Type B pancreatic cell (in vitro differentiated cells): ENCODE measurements at places on chromosomes 3 and 15. TPM values are rescaled to one million over a fixed set of nuclear protein-coding genes. Genes with fewer than 3 reads are reported as not detected.

Gene STRC
- 0.77 and 1.2 TPM in 2 replicates for total RNA-seq

DNA sequence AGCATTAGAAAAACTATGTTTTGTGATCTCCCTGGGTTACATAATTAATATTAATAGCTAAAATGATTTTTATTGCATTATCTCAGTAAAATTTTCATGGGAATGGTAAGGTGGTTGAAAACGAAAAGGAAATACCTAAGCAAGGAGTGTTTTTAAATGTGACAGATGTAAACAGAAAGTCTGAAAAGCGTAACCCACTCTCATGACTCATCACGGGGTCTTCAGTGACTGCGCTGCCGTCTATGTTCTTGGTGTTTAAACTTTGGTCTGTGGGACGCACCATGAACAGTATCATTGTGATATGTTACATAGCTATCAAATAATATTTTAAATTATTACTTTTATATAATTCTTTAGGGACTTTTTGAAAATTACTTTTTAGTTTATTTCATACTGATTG, 19.8 kb downstream of the LRCH3 start:
- H3K27ac ChIP-seq, result no peak overlapping the region
- H3K4me1 ChIP-seq, result peaks cover 19% of the 10 kb centered on the region
- DNase-seq, result no peak
- H3K27me3 ChIP-seq, result no peaks in the 10 kb centered on the region
- peaks cover 5% of the 10 kb centered on the region for H3K36me3 ChIP-seq

Gene ZNF445
- total RNA-seq, result 24.8 and 41.5 TPM in 2 replicates

GRCh38 chr3:112785321-112786001, 61.2 kb downstream of the CD200R1L start:
- no peaks in the 10 kb centered on the region for H3K36me3 ChIP-seq
- H3K4me1 ChIP-seq, result peaks cover 5% of the 10 kb centered on the region
- no peak overlapping the region for H3K4me3 ChIP-seq
- no peaks in the 10 kb centered on the region for H3K27me3 ChIP-seq
- no peak overlapping the region for H3K27ac ChIP-seq

Gene HHLA2
- 2.3 and 3.9 TPM in 2 replicates for total RNA-seq

DNA sequence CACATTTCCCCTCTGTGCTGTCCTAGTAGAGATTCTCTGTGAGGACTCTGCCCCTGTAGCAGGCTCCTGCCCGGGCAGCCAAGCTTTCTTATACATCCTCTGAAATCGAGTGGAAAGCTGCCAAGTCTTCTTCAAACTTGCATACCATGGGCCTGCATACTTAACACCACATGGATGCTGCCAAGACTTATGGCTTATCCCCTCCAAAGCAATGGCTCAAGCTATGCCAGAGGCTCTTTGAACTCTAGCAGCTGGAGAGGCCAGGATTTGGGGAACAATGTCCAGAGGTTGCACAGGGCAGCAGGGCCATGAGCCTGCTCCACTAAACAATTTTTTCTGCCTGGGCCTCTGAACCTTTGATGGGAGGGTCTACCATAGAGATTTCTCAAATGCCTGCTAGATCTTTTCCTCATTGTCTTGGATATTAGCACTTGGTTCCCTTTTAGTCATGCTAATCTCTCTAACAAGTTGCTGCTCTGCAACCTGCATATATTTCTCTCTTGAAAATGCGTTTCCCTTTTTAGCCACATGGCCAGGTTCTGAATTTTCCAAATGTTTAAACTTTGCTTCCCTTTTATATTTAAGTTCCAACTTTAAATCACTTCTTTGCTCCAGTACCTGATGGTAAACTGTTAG, 6.1 kb upstream of the PLSCR4 start:
- no peaks in the 10 kb centered on the region for H3K4me1 ChIP-seq
- H3K36me3 ChIP-seq, result no peaks in the 10 kb centered on the region
- H3K27ac ChIP-seq, result no peak overlapping the region
- no peak overlapping the region for H3K4me3 ChIP-seq
- DNase-seq, result no peak

DNA sequence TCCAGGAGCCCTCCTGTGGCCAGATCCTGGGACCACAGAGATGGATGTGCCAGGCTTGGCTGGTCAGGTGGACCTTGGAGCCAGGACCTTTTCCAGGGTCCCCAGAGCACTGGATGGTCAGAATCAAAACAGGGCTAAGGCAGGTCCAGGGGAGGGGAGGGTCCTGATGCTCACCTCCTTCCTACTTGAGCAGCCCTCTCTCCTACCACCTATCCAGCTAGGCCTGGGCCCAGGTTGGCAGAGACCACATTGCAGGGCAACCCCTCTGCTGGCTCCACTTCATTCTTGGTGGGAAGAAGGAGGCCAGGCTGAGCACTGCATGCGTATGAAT, 28.5 kb upstream of the SFMBT1 start:
- DNase-seq, result no peak
- no peaks in the 10 kb centered on the region for H3K36me3 ChIP-seq
- peaks cover 7% of the 10 kb centered on the region for H3K4me1 ChIP-seq
- H3K27me3 ChIP-seq, result peaks cover 7% of the 10 kb centered on the region

DNA sequence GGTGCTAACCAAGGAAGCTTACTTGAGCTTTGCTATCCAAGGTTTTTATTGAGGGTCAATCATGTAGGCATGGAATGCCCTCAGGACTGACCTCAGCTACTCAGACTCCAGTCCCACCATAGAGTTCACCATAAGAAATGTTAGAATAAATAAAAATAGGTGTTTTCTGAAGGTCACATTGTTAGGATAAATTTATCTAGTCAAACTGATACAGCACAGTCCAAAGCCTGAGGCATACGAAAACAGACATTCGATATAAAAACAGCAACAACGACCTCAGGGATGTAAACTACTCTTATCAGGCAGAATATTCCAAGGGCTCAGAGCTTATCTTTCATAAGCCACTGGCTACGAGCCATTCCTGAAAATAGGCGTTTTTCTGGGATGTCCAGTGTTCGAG, 690.6 kb downstream of the MCTP2 start:
- no peaks in the 10 kb centered on the region for H3K36me3 ChIP-seq
- no peak overlapping the region for H3K4me3 ChIP-seq
- DNase-seq, result no peak
- no peaks in the 10 kb centered on the region for H3K27me3 ChIP-seq
- H3K27ac ChIP-seq, result no peak overlapping the region

Gene CHST2
- 1.8 and 17.5 TPM in 2 replicates for total RNA-seq

Gene TRIM42
- total RNA-seq, result not detected in 2 replicates

DNA sequence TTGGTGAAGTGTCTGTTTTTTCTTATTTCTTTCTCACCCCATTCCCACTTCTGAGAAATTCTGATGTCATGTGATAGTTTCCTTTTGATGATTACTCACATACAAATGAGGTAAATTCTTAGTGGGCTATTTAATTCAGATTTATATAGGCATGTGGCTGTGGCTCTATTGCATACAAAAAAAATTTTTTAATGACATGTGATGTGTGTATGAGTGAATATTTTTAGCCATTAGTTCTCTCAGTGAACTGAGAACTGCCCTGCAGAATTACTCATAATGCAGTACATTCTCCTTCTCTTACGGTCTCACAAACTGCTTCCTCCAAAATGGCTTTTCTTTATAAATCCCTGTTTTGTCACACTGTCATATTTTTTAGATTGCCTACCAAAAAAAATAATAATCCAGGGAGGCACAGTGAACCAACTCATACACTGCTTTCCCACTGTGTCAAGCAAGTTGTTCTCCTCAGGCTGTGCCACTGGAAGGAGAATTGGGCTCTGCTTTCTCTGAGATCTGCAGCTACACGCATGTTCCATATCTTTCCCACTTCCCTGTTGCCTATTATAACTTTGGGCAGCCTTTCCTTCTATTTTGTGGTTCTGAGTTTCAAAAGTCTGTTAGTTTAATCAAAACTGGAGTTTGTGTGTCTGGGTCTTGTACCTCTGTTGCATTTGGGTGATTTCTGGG, 415.7 kb upstream of the THBS1 start:
- no peaks in the 10 kb centered on the region for H3K4me1 ChIP-seq
- DNase-seq, result no peak
- H3K4me3 ChIP-seq, result no peak overlapping the region
- no peaks in the 10 kb centered on the region for H3K36me3 ChIP-seq

DNA sequence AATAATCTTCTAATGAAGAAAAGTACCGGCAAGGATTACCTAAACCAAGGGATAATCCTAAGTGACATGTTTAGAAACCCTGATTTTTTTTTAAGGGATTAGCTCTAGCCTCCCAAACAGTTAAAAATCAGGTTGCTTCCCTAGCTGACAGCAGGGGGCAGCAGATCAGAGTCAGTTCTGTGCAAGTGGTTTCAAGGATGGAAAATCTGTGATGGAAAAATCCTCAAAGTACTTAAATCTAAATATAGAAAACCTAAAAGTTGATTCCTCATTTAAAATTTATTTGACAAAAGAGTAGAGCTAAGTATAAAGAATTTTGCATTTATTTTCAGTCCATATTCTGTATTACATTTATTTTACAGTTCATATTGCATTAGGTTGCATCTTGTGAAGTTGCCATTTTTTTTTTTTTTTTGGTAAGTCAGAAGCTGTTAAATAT, 107.6 kb downstream of the PEX5L start:
- peaks cover 3% of the 10 kb centered on the region for H3K27me3 ChIP-seq
- H3K4me3 ChIP-seq, result no peak overlapping the region
- no peaks in the 10 kb centered on the region for H3K36me3 ChIP-seq

Gene ACTC1
- total RNA-seq, result 0.52 and 19.7 TPM in 2 replicates

Gene TIMP4
- 0.43 and 0.48 TPM in 2 replicates for total RNA-seq

DNA sequence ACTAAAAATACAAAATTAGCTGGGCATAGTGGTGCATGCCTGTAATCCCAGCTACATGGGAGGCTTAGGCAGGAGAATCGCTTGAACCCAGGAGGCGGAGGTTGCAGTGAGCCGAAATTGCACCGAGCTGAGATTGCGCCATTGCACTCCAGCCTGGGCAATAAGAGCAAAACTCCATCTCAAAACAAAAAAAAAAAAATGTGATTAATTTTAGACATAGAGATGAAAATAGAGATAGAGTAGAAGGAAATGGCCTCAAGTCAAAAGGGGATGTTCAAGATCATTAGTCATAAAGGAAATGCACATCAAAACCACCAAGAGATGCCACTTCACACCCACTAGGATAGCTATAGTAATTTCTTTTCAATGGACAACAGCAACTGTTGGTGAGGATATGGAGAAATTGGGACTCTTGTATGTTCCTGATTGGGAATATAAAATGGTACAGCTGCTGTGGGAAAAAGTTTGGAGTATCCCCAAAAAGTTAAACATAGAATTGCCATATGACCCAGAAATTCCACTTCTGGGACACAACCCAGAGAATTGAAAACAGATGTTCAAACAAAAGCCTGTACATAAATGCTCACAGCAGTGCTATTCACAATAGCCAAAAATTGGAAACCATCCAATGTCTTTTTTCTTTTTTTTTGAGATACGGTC, 55.4 kb downstream of the ABHD2 start:
- peaks cover 8% of the 10 kb centered on the region for H3K36me3 ChIP-seq
- H3K27me3 ChIP-seq, result no peaks in the 10 kb centered on the region
- no peak for DNase-seq
- H3K4me1 ChIP-seq, result peaks cover 30% of the 10 kb centered on the region
- H3K4me3 ChIP-seq, result no peak overlapping the region

- DNase-seq, result no peak
- no peak overlapping the region for H3K4me3 ChIP-seq
- H3K27me3 ChIP-seq, result peaks cover 16% of the 10 kb centered on the region
- H3K36me3 ChIP-seq, result no peaks in the 10 kb centered on the region
These were observed 4.2 kb upstream of the TMEM41A start for GRCh38 chr3:185502987-185503386.

GRCh38 chr15:62647202-62647842, 395.2 kb upstream of the TPM1 start:
- H3K4me3 ChIP-seq, result no peak overlapping the region
- peaks cover 21% of the 10 kb centered on the region for H3K4me1 ChIP-seq
- peak overlapping the region; percentile 10 for H3K27ac ChIP-seq
- DNase-seq, result no peak

GRCh38 chr15:31302778-31303725, 23.6 kb upstream of the KLF13 start:
- DNase-seq, result peak; percentile 62
- no peak overlapping the region for H3K4me3 ChIP-seq
- H3K4me1 ChIP-seq, result peaks cover 10% of the 10 kb centered on the region
- H3K27me3 ChIP-seq, result peaks cover 28% of the 10 kb centered on the region
- no peak overlapping the region for H3K27ac ChIP-seq

GRCh38 chr3:120506828-120507774, 56.3 kb upstream of the FSTL1 start:
- H3K4me3 ChIP-seq, result no peak overlapping the region
- no peak overlapping the region for H3K27ac ChIP-seq
- H3K4me1 ChIP-seq, result peaks cover 11% of the 10 kb centered on the region
- DNase-seq, result no peak
- no peaks in the 10 kb centered on the region for H3K27me3 ChIP-seq

GRCh38 chr3:61589856-61590255, 28.5 kb downstream of the PTPRG start:
- no peak overlapping the region for H3K27ac ChIP-seq
- H3K4me1 ChIP-seq, result peaks cover 21% of the 10 kb centered on the region

GRCh38 chr3:56048331-56048730, 419.9 kb downstream of the ERC2 start:
- H3K27ac ChIP-seq, result no peak overlapping the region
- H3K4me1 ChIP-seq, result peaks cover 14% of the 10 kb centered on the region
- no peaks in the 10 kb centered on the region for H3K36me3 ChIP-seq
- H3K4me3 ChIP-seq, result no peak overlapping the region

Gene XCR1
- total RNA-seq, result 3.6 and 13.9 TPM in 2 replicates

GRCh38 chr3:157282261-157283191, 122.6 kb upstream of the CCNL1 start:
- H3K27me3 ChIP-seq, result no peaks in the 10 kb centered on the region
- peaks cover 4% of the 10 kb centered on the region for H3K4me1 ChIP-seq
- no peak for DNase-seq
- H3K27ac ChIP-seq, result no peak overlapping the region
- no peak overlapping the region for H3K4me3 ChIP-seq
- no peaks in the 10 kb centered on the region for H3K36me3 ChIP-seq

GRCh38 chr3:46932455-46933225, 43.9 kb downstream of the CCDC12 start:
- DNase-seq, result no peak
- H3K27me3 ChIP-seq, result no peaks in the 10 kb centered on the region
- peak overlapping the region; percentile 85 for H3K27ac ChIP-seq
- H3K4me1 ChIP-seq, result peaks cover 41% of the 10 kb centered on the region
- H3K36me3 ChIP-seq, result peaks cover 22% of the 10 kb centered on the region

Gene TM4SF4
- total RNA-seq, result 18.1 and 97.1 TPM in 2 replicates

GRCh38 chr3:73604451-73604850, 20.3 kb downstream of the PDZRN3 start:
- no peak for DNase-seq
- H3K27ac ChIP-seq, result no peak overlapping the region
- H3K4me3 ChIP-seq, result no peak overlapping the region

Gene SPATA16
- total RNA-seq, result not detected in 2 replicates

GRCh38 chr3:123719862-123720453, 135.1 kb upstream of the HACD2 start:
- H3K27ac ChIP-seq, result no peak overlapping the region
- H3K4me1 ChIP-seq, result peaks cover 23% of the 10 kb centered on the region
- no peaks in the 10 kb centered on the region for H3K36me3 ChIP-seq
- H3K4me3 ChIP-seq, result no peak overlapping the region

GRCh38 chr15:59976480-59977271, 27.4 kb upstream of the FOXB1 start:
- no peaks in the 10 kb centered on the region for H3K36me3 ChIP-seq
- H3K4me3 ChIP-seq, result no peak overlapping the region
- DNase-seq, result no peak
- no peak overlapping the region for H3K27ac ChIP-seq
- H3K27me3 ChIP-seq, result peaks cover 42% of the 10 kb centered on the region
- H3K4me1 ChIP-seq, result no peaks in the 10 kb centered on the region

- no peaks in the 10 kb centered on the region for H3K36me3 ChIP-seq
- no peak overlapping the region for H3K4me3 ChIP-seq
- no peak overlapping the region for H3K27ac ChIP-seq
- H3K27me3 ChIP-seq, result no peaks in the 10 kb centered on the region
- DNase-seq, result no peak
These were observed 51.7 kb downstream of the CHSY1 start for GRCh38 chr15:101200181-101200580.

Gene TP63
- total RNA-seq, result 5.8 and 16.1 TPM in 2 replicates

- H3K27me3 ChIP-seq, result no peaks in the 10 kb centered on the region
- H3K4me3 ChIP-seq, result peak overlapping the region; percentile 85
- H3K4me1 ChIP-seq, result peaks cover 20% of the 10 kb centered on the region
- H3K27ac ChIP-seq, result peak overlapping the region; percentile 83
These were observed 33.5 kb downstream of the ZBTB38 start for GRCh38 chr3:141401573-141402475.
